ENCODE measurements at places on chromosomes 16 and 17. TPM values are rescaled to one million over a fixed set of nuclear protein-coding genes. Genes with fewer than 3 reads are reported as not detected.

DNA sequence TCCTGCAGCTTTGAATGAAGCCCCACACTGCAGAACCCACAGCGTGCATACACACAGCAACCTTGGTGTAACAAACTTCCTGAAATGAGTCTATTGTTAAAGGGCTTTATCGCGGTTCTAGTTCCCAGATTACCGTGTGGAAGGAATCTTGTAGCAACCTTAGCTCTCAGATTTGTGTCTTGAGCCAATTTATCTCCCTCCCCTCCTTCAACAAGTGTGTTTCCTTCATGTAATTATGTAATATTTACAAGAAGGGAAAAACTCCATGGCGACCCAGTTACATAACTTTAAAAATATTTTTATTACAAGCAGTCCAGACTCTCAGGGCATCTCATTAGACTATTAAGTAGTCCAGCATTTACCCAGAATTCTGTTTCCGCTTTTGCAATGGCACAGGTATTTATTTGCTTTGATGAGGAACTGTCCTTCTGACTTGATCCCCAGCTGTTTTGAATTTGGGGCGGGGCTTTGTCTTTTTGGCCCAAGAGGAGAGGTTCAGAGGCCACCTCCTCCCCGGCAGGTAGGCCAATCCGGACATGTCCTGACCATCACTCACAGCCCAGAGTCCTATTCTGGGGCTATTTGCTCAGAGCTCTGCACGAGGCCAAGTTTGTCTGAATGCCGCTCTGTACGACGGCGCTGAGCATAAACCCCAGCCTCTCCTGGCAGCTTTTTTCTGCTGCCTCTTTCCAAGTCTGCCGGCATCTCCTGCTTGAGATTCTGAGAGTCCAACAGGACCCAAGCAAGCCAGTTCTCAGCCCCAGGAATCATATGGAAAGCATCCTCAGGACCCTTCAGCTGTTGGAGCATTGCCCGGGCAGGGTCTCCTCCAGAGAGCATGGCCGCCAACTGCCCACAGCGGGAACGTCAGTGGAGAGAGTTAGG, 35.6 kb downstream of the CLEC16A start:
- DNase-seq, result no peak

Gene ORMDL3
- total RNA-seq, result 140 TPM

GRCh38 chr17:2013994-2014317, 11.2 kb downstream of the RTN4RL1 start:
- no peak for DNase-seq

DNA sequence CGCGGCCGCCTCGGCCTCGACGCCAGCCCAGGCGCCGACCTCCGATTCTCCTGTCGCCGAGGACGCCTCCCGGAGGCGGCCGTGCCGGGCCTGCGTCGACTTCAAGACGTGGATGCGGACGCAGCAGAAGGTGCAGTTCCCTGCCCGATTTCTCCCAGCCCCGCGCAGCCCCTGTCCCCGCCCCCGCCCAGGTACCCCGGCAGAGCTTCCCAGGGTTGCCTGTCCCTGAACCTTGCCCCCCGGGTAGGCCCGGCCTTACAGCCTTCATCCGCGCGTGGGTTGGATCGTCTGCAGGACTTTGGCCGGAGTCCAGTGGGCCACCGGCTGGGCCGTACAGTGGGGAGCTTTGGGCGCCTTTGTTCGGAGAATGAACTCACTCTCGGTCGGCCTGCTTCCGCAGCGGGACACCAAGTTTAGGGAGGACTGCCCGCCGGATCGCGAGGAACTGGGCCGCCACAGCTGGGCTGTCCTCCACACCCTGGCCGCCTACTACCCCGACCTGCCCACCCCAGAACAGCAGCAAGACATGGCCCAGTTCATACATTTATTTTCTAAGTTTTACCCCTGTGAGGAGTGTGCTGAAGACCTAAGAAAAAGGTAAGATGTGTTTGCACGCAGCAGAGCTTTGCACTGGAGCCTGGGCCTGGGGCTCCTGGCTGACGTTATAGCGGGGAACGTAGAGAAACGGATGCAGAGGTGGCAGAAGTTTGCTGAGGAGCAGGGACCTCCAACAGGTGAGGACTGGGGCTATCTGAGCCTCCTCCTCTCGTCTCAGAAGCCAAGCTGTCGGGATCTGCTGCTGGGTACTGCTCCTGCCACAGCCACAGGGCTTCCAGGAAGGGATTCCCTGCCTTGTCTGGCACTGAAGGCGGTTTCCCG, 593 bp downstream of the GFER start:
- DNase-seq, result no peak

DNA sequence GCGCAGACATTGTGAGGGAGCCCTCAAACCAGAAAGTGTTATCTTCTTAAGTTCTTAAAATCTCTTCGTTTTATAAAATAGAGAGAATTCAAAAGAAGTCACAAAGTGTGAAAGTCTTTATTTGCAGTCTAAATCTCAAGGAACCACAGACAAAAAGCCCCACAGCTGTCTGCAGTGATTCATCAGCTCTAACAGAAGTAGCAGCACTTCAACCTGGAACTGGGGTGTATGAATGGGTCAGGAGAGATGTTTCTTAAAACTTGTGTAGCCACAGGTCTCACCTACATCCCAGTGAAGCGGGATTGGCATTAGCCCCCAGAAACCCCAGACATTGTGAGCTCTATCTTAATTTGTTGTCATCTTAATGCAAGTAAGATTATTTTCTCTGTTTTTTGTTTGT, 61.1 kb downstream of the CDYL2 start:
- no peak for DNase-seq

- DNase-seq, result peak; percentile 51
Observed at GRCh38 chr16:31880322-31880979, 6.8 kb downstream of the ZNF267 start.

- DNase-seq, result no peak
Observed at GRCh38 chr16:20940871-20941635, 40.5 kb downstream of the LYRM1 start.

Gene CCL11
- not detected for total RNA-seq

- no peak for DNase-seq
Observed at GRCh38 chr17:69607162-69607834, 192.8 kb downstream of the MAP2K6 start.

Gene ZMYND15
- total RNA-seq, result 3.8 TPM

DNA sequence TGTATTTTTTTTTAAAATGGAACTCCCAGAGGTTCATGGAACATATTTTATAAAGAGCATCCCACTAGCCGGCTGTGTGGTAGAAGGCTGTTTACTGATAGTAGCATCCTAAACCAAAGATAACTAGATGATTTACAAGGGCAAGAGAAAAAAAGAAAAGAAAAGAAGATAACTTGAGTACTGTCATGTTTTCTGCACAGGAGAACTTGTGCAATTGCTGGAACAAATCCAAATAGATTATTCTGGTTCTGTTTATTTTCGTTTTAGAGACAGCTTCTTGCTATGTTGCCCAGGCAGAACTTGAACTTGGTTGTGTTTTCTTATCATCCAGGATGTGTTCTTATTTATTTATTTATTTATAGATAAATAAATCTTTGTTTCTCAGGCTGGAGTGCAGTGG, 20.9 kb upstream of the PPM1D start:
- no peak for DNase-seq

DNA sequence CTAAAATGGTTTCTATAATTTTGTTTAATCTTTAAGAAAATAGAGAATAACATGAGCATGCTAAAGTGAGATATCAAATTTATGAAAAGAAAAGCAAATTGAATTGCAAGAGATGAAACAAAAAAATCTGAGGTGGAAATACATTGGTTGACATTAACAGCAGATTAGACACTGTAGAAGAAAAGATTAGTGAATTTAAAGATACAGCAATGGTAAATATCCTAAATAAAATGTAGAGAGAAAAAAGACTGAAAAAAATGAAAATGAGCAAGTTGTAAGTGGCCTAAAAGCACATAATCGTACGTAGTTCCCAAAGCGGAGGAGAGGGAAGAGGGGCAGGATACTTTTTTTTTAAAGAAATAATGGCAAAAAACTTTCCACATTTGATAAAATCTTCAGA, 30.5 kb upstream of the ALDH3A2 start:
- DNase-seq, result no peak

DNA sequence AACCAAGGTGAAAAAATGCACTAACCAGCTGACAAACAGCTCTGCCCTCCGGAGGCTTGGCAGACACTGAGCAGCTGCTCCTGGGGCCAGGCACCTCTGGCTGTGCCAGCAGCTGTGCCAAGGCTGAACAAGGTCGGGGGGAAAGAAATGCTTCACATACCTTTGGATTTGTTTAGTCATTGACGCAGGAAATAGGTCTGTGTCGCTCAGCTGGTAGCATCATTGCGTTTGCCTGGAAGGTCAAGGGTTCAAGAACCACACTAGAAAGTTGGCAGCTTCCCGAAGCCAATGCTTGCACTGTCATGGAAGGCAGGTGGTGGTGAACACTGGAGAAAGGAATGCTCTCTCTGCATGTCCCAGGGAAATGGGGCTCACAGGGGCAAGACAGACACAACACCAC, 63.5 kb downstream of the PCTP start:
- no peak for DNase-seq

DNA sequence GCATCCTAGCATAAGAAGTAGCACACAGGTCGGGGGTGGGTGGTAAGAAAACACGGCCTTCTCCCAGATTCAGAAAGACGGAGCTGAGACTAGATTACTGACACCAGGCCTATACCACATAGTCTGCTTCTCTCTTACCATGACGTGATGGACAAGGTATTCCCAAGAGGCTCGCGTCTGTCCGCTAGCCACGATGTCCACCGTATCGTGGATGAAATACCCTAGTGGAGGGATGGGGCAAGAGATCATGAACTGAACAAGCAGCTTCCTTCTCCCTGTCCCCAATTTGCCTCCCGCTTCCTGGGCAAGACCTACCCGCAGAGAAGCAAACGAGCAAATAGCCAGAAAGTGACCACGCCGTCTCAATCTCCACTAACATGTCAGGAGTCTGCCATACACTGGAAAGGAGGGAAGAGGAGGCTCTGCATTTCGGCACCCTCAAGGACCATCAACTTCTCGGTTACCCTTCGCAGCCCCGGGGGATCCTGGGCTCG, 820 bp downstream of the TLCD1 start:
- no peak for DNase-seq

GRCh38 chr16:3691761-3692160, 25.6 kb downstream of the TRAP1 start:
- DNase-seq, result no peak

DNA sequence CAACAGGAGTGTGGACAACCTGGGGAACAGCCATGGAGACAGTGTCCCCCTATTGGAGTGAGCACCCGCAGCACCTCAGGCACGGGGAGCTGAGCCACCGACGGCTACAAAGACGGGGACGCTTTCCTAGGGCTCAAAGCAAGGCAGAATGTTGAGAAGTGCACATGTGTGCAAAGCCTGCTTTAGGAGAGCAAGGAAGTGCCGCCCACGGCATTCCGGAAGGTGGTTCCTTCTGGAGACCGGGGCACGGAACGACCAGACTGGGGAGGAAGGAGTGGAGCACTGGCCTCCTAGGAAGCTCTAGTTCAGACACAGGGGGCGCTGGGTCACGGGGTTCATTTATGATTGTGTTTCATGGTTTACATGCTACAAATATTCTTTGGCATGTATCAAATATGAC, 52.2 kb downstream of the TBC1D16 start:
- DNase-seq, result no peak

Gene RHBDL1
- total RNA-seq, result 3.1 TPM

Gene SLFN14
- not detected for total RNA-seq

GRCh38 chr17:50161911-50162288, 3.9 kb upstream of the SGCA start:
- DNase-seq, result no peak

GRCh38 chr16:80117556-80118130, 423.1 kb upstream of the DYNLRB2 start:
- no peak for DNase-seq

Gene PPP1R27
- not detected for total RNA-seq

Gene XPO6
- total RNA-seq, result 369 TPM

DNA sequence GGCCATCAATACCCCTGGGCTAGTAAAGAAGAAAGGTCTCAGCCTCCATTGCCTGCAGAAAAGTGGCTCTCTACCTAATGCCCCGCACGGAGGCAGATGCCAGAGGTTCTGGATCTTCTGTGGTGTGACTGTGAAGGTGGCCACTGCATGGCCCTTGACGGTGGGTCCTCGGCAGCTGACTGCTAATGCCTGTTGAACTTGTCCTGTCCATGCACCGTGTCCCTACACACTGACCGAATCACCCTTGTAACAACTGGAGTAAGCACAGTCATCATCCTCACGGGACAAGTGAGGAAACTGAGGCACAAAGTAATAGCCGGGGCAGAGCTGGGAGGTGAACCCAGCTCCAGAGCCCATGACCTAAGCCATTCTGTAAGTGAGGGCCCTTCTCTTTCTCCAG, 48.8 kb downstream of the MYH11 start:
- no peak for DNase-seq

Gene ORC6
- total RNA-seq, result 4.7 TPM

Gene RPRML
- total RNA-seq, result not detected

Gene SULT1A4
- total RNA-seq, result 1.4 TPM

Gene TLCD2
- 0.11 TPM for total RNA-seq

Gene TVP23B
- total RNA-seq, result 20.2 TPM

- peak; percentile 44 for DNase-seq
Observed at GRCh38 chr17:42111871-42112551, 503 bp downstream of the DHX58 start.

GRCh38 chr17:2926019-2926650, 129.9 kb downstream of the RAP1GAP2 start:
- no peak for DNase-seq

Gene OR3A3
- total RNA-seq, result not detected

Gene CCL14
- total RNA-seq, result not detected

Gene ANKS4B
- total RNA-seq, result not detected

Gene GPR142
- total RNA-seq, result not detected

DNA sequence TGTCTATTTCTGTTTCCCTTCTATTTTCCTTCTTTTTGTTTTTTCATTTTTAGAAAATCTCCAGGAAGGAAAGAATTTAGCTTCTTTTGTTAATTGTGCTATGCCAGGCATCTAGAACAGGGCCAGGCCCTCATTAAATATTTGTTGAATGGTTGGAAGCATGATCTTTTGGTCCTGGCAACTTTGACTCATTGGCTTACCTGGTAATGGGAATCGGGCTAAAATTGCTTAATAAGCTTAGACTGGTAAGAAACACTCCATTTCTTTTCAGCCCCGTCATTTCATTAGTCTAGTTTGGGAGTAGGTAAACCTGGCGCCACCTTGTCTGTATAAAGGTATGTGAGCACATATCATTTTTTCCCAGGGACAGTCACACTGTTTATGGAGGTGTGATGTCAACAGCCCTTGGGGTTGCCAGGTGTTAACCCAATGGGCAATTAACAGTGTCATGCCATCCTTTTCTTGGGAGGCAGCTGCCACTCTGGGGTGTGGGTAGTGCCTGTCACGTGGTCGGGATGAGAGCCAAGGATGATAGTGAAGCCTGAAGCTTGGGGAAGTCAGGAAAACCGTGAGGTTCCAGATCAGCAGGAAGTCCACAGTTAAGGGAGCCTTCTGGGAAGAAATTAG, 9.5 kb upstream of the NDEL1 start:
- no peak for DNase-seq

- DNase-seq, result no peak
Observed at GRCh38 chr17:19261426-19261825, 24.3 kb downstream of the EPN2 start.

Gene ABCA9
- not detected for total RNA-seq

Gene GALNS
- total RNA-seq, result 20.0 TPM

Gene KPNA2
- total RNA-seq, result 121 TPM

Gene CPHXL2
- total RNA-seq, result not detected

- DNase-seq, result peak; percentile 45
Observed at GRCh38 chr17:55926276-55926990, 175.6 kb downstream of the PCTP start.
